ENCODE measurements at places on chromosomes 13 and 19.
A peak's percentile ranks its signal among the peaks of the same experiment; 100 is the strongest.

DNA sequence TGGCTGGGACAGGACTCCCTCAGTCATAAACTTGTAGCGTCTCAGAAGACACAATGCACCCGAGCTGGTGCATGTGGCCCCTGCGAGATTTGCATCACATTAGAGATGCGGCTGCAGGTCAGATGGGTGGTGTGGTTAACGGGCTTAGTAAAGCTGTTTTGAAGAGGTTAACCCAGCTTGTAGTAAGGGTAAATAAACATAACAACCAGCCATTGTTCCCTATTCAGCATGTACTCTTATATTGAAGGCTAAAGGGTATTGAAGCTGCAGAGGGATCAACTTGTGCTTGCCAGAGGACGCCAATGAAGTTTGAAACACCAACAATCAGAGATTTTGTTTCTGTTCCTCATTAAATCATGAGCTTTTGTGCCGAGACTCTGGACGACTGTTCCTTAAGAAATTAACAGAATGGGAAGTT is 79.4 kb downstream of the ZIC5 start:
- DNase-seq, result peak; percentile 68

DNA sequence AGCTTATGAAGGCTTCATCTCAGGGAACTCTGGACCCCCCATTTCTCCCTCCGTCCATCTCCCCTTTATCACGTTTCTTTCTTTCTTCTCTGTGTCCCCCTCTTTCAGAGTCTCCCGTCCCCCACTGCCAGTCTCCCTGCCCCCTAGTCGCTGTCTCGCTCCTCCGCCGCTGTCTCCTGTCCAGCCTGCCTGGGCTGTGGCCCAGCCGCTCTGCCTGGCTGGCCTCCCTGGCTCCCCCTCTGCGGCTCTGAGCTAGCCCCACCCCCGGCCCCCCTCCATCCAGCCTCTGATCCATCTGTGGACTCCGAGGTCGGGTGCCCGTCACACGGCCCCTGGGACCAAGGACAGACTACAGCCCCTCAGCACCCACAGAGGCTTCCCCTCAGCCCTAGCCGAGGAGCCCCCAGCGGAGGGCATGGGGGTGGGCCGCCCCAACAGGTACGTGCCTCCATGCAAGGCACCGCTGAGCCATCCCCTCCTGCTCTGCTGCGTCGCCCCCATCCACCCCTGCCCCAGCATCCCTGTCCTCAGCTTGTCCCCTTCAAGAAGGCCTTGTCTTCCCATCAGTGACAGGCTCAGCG is 1.1 kb upstream of the KCNJ14 start:
- DNase-seq, result no peak

GRCh38 chr13:113187263-113187669 is 21.2 kb downstream of the PCID2 start:
- no peak for DNase-seq

DNA sequence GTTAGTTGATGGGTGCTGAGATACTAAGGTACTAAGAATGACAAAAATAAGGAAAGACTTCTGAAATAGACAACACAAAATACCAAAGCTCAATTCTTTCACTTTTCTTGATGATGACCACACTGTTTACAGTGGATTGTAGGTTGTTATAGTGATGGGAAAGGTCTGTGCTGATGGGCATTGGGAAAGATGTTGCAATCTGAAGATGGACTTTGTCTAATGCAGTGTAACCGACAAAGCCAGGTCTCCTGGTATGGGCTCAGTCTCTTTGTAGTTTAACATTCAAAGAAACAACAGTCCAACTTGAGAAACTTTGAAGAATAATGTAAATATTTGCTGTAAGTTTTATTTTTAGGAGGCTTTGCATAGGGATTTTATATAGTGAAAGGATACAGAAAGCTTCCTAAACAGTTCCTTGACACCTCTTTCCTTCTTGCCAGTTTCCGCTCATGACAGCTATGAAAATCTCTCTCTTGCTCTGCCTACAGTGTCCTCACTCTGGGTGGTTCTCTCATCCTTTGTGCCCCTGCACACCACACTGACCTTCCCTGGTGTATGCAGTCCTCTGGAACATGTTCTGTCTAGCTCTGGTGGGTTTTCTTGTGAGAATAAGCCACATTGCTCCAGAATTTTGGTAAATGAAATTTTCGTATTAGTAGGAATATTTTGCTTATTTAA is 172.2 kb downstream of the KCNRG start:
- no peak for DNase-seq

- DNase-seq, result peak; percentile 3
Observed at GRCh38 chr13:43573361-43573740, 213.4 kb downstream of the ENOX1 start.

DNA sequence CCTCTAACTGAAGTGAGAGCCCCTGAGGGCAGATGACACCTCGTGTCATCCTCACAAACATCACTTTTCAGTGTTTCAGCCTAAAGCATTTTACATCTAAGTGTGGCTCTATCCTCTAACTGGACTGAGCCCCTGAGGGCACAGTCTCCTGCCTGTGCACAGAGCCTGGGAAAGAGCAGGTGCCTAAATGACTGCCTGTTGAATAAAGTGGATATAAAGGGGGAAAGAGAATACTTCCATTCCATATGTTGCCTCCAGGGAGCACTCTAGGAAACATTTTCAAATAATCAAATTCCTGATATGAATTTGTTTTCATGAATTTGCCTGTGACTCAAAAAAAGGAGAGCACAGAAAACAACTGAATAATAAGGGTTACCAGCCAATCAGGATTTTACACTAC is 32.2 kb downstream of the CNMD start:
- DNase-seq, result no peak

GRCh38 chr13:45370922-45371406 is 30.0 kb upstream of the TPT1 start:
- DNase-seq, result peak; percentile 56

DNA sequence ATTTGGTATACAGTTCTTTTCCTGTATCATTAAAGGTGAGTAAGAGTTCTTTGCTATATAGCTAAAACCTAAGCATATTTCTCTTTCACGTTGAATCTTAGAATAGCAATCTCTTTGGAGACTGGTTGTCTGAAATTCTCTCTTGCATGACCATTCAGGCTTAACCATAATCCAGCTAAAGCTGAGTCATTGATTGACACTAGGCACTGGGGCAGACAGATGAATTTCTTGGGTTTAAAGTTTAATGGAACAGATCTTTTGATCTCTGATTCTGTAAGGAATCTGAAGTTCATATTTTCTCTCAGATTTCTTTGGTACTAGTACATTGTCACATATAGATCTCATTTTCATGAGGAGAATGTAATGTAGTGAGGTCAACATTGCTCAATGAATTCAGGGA is 397.3 kb upstream of the MIR17HG start:
- no peak for DNase-seq

All from iPS DF 19.7 (cell line).